ENCODE measurements at places on chromosomes 4 and X. TPM values are rescaled to one million over a fixed set of nuclear protein-coding genes. Genes with fewer than 3 reads are reported as not detected.
A peak's percentile ranks its signal among the peaks of the same experiment; 100 is the strongest.

- no peak for DNase-seq
These were observed 168.9 kb upstream of the EDNRA start for GRCh38 chr4:147311956-147312355.

GRCh38 chr4:78297116-78297800 lies 240.1 kb downstream of the FRAS1 start:
- no peak for DNase-seq

DNA sequence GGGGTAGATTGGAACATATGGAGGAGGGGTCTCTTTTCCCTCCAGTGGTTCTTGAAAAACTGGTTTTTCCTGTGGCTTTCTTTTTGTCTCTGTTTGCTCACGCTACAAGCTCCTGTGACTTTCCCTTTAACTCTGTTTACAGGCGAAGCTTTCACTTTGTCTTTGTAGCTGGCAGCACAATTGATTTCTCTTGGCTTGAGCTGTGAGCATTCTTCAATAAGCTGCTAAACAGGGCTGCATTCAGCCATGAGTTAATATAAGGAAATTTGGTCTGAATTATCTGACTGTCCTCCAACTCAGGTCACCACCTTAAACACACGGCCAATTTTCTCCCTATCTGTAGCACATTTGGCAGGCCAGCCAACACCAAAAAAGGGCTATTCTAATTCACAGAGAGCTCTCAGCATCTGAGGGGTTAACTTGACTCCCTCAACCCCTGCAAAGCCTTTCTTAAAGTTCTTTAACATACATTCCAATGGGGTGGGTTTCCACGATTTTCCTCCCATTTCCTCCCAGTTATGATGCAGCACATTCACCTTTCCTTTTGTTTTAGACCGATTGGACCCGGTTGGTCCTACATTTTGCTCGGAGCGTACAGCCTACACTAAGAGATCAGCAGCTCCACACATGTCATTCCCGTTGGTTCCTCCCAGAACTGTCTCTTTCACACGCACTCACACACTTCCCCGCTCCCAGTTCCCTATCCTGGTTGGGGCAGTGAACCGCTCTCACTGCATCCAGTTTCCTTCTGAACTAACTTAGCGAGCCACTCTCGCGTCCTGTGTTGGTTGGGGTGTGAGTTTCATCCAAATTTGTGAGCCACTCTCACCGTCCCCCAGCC lies 45.4 kb downstream of the UGT2A3 start:
- no peak for DNase-seq

The NLGN3 gene
- 0.81 TPM for polyA plus RNA-seq

DNA sequence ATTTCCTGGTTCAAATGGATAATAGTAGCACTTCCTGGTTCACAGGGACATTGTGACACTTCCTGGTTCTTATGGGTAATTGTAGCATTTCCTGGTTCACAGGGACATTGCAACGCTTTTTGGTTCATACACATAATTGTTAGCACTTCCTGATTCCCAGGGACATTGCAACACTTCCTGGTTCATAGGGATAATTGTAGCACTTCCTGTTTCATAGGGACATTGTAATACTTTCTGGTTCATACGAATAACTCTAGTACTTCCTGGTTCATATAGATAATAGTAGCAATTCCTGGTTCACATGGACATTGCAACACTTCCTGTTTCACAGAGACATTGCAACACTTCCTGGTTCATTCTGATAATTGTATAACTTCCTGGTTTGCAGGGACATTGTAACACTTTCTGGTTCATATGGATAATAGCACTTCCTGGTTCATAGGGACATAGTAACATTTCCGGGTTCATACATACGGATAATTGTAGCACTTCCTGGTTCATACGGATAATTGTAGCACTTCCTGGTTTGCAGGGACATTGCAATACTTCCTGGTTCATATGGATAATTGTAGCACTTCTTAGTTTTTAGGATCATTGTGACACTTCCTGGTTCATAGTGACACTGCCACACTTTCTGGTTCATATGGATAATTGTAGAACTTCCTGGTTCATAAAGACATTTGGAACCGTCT lies 61.6 kb upstream of the CD99 start:
- peak; percentile 83 for DNase-seq

DNA sequence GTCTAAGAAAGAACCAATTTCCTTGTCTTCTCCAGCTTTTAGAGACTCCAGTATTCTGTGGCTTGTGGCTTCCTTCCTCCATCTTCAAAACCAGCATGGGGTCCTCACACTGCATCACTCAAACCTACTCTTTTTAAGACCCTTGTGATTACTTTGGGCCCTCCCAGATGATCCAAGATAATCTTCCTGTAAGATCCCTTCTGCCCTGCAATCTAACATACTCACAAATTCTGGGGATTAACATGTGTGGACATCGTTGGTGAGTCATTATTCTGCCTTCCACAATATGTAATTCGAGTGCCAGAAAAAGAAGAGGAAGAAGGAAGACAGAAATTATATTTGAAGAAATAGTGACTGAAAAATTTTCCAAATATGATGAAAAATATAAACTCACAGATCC lies 47.9 kb downstream of the BEND4 start:
- no peak for DNase-seq

GRCh38 chr4:48184882-48185281 lies 50.8 kb upstream of the TXK start:
- DNase-seq, result no peak

Data from B cell (primary cell).